ENCODE measurements at places on chromosomes 7 and 10.

DNA sequence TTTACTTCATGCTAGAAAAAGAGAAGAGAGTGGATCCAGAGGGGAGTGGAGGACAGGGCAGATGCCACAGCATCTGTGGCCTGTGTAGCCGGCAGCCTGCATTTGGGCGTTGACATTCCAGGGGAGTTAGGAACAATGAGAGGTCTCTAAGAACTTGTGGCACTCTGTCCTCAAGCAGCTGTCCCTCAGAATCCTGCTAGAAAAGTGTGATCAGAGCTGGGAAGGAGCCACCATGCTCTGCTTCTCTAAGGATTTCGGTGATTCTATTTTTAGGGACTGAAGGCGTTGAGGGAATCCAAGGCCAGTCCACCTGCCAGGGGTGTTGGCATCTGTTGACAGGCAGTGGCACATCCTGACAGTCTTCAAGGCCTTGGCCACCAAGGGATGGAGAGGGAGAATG lies 7.6 kb downstream of the LRIT2 start:
- no peak for DNase-seq

GRCh38 chr7:104973909-104974415 lies 40.0 kb upstream of the KMT2E start:
- no peak for DNase-seq

DNA sequence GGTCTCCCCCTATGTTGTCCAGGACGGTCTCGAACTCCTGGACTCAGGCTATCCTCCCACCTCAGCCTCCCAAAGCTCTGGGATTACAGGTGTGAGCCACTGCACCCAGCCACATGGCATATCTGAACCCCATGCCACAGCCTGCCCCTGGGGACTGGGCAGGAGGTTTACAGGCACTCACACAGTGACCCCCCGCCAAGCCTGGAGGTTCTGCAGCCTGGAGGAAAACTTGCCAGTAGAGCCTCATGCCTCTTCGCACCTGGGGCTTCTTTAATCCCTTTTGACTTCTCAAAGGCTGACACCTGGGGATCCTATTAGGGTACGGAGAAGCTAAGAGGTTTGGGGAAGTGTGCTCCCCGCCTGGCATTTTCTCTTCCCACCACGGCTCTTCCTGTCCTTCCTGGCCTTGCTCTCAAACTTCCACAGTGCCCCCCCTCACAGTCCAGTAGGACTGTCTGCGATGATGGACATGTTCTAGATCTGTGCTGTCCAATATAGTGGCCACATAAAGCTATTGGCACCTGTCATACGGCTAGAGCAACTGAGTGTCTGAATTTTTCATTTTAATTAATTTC lies 11.4 kb upstream of the KCP start:
- DNase-seq: no peak

GRCh38 chr7:152132812-152133211 lies 107.3 kb downstream of the GALNT11 start:
- no peak for DNase-seq

GRCh38 chr10:43036481-43037428 lies 40.1 kb upstream of the RET start:
- DNase-seq: no peak

DNA sequence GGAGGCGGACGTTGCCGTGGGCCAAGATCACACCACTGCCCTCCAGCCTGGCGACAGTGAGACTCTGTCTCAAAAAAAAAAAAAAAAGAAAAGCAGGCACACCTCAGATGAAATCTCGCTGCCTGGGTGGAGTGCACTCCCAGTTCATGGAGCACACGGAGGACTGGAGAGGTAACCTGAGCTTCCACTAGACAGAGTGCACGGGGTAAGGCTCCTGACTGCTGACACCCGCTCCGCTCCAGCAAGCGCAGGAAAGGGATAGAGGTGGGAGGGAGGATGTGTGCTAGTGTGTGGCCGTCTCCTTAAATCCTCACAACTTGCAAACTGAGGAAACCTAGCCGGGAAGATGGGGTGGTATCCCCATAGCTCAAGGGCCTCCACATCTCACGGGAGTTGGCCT lies 50.8 kb downstream of the FAM53B start:
- DNase-seq: no peak

DNA sequence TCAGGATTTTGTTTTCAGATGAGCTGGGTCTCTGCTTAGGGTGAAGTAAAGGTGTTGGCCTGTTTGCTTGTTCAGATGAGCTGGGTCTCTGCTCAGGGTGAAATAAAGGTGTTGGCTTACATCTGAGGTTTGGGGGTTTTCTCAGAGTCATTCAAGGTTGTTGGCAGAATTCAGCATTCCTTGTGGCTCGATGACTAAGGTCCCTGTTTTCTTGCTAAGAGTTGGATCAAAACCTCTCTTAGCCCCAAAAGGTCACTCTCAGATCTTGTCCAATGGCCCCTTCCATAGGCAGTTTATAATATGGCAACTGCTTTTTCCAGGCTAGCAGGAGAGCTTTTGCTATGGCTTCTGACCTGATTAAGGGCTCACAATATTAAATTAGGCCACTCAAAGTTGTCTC lies 106.6 kb downstream of the ADAM22 start:
- no peak for DNase-seq

DNA sequence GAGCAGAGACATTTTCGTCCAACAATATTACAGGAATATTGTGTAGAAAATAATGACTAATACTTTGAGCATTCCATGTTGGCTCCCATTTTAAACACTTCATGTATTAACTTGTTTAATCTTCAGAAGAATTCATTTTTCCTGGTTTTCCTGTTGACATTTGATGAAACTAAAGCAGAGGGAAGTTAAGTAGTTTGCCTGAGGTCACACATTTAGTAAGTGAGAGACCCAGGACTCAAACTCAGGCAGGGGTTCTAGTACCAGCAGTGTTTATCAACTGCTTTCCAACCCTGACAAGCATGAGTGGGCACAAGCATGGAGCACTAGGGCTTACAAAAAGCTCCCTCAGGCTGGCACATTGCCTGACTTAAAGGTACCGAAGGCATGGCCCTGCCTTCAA lies 719.1 kb downstream of the AUTS2 start:
- DNase-seq: no peak

GRCh38 chr10:115456812-115457211 lies 363.6 kb downstream of the ATRNL1 start:
- DNase-seq: no peak

DNA sequence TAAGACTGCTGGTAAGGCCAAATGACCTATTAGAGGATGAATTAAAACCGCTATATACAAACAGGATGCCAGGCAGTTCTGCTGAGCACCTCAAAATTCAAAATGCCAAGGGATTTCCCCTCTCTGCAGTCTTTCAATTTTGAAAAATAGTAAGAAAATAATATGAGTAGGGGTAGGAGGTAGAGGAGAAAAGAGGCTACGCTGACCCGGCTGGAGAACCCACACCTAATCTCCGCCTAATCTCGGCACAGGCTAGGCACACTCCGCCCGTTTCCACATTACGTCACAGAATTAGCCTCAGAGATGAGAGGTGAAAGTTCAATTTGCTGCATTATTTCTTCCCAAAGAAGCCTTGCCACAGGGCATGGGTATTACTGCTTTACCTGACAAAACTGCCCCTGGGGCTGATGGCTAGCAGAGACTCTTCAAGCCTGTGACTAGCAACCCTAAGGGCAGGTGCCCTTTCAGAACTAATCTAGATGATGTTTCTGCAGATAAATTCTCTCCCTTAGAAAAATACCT lies 21.3 kb upstream of the SPOCK2 start:
- DNase-seq: no peak

GRCh38 chr10:75828413-75828812 lies 397.0 kb downstream of the LRMDA start:
- no peak for DNase-seq

DNA sequence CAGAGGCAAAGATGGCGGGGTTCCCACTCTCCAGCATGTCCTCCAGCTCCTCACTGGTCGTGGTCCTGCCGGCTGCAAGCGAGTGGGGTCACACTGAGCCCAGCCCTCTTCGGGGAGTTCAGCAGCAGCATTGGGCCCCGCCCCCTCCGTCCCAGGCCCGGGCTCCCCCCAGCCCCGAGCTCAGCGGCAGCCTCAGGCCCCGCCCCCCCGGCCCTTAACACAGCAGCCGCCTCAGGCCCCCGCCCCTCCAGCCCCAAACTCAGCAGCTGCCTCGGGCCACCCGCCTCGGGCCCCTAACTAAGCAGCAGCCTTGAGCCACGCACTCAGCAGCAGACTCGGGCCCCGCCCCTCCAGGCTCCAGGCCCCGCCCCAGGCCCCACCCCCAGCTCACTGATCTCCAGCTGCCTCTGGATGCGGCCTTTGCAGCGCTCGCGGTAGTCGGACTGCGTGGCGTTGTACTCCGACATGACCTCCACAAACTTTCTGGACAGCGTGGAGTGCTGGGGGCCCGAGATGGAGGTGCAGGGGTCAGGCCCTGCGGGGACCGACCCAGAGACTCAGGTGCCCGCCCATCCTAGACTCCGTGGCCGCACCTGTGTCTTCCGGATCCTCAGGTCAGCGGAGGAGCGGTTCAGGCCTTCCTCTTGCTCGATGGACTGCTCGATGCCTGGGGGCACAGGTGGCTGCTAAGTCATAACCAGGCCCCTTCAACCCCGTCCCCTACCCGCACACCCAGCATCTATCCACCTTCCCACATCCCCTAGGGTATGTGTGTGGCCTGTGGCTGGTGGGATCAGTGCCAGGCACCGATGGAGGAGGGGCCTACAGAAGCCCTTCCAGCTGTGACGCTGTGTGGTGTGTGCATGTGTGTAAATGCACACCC lies 15.5 kb downstream of the STX1A start:
- no peak for DNase-seq

DNA sequence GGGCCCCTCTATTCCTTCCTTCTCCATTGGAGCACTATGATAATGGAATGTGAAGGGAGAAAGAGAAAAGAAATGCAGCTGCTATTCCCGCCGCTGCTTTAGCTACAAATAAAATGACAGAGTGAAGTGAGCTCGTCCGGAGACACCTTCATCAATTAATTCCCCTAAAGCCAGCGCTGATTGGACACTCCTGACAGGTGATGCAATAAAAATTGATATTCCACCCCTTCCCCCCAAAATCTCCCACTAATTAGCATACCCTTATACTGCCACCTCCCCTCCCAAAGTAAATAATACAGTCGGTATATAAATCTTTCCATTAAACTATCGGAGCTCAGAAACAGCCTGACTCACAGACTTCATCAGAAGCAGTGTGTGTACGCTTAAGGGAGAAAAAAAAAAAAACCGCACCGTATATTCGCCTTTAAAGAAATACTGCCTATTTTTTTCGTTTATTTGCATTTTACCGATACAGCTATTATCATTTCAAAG lies 7.3 kb downstream of the SKIDA1 start:
- DNase-seq: no peak

- DNase-seq: no peak
Measured at GRCh38 chr10:119377958-119378736, 164.4 kb downstream of the RGS10 start.

GRCh38 chr7:3846738-3847137 lies 545.7 kb downstream of the SDK1 start:
- DNase-seq: no peak

- DNase-seq: no peak
Measured at GRCh38 chr10:92574548-92575261, 812 bp upstream of the IDE start.

DNA sequence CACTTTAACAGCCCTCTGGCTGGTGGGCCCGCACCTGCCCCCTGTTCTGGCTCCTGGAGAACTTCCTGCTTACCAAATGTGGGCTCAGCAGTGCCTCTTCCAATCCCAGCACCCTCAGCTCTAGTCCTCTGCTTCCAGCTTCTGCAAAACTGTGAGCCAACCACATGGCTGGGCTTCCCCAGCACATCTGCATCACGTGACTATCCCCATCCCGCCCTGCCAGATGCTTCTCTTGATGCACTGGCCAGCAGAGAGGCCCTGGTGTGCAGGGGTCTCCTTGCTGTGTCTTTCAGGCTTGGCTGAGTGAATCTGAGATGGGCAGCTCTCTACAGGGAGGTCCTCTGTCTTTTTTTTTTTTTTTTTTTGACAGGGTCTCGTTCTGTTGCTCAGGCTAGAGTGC lies 43.8 kb upstream of the DMBT1 start:
- DNase-seq: no peak

DNA sequence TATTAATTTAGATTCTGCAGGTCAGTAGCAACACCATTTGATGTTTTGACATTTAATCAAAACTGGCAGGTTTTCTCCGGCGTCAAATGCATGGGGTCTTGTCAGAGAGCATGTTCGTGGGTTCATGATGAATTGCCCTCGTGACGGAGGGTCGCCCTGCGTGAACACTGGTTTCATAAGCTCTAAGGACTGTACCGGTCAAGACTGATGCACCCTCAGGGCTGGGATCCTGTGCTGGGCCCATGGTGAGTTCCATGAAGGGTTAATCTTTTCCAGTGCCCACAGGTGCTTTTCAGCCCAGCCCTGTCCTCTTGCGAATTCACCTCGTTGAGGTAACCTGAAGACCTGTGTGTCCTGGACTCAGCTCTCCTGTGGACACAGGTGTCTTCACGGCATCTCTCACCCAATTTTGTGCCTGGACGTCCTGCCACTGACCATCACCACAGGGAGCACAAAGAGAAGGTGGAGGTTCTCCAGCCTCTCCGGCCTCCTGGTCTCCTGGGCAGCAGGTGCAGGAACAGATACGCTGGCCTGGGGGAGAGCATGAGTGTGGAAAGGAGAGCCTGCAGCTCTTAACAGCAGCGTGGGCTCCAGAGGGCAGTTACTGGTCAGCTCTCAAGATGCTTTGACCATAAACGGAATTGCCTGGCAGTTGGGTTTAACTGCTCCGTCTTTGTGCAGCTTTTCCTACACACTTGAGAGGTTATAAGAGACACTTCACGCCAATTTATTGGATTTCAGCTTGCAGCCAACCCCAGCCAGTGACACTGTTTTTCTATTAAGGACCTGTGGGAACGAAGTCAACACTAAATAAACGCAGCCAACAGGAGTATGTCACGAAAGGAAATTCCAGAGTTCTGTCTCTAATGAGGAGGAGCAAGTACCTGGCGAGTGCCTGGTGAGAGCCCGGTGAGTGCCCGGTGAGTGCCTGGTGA lies 37.4 kb upstream of the CFAP46 start:
- no peak for DNase-seq

- no peak for DNase-seq
Measured at GRCh38 chr10:42111076-42111475, 527.3 kb downstream of the ZNF33B start.

- DNase-seq: no peak
Measured at GRCh38 chr7:115356139-115356746, 434.3 kb downstream of the MDFIC start.

DNA sequence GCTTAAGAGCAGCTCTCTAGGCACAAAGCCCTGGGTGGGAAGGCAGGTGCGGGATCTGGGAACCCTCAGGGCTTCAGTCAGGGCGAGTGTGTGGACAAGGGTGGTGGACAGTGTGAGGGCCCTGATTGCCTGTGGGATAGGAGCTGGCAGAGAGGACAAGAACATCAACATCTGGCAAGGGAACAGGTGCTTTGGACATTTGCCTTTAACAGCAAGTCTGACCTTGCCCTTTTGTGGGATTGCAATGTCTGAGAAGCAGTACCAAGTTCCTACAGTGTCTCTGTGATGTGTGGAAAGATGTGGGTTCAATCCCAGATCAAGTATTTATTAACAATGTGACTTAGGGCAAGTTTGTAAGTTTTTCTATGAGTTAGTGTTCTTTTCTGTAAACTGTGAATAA lies 46.7 kb downstream of the TFAM start:
- DNase-seq: no peak

DNA sequence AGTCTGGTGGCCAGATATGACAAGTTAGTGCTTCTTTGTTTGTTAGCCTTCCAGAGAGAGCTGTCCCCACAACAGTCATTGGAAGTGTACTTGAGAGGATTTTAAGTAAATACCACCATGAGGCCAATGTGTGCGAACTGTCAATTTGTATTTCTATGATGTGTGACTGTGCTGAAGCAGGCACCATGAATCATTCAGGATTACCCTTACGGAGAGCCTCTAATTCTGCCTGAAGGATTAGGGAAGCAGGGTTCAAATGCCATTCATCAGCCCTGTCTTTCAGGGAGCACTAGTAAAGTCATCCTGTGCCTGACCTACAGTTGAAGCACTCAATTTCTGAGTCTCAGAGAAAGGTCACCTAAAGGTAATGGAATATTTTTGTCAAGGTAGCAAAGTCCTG lies 109.3 kb downstream of the GATA3 start:
- DNase-seq: no peak
